Central memory CD4-positive, alpha-beta T cell (primary cell): ENCODE measurements at places on chromosomes 6 and 20.

DNA sequence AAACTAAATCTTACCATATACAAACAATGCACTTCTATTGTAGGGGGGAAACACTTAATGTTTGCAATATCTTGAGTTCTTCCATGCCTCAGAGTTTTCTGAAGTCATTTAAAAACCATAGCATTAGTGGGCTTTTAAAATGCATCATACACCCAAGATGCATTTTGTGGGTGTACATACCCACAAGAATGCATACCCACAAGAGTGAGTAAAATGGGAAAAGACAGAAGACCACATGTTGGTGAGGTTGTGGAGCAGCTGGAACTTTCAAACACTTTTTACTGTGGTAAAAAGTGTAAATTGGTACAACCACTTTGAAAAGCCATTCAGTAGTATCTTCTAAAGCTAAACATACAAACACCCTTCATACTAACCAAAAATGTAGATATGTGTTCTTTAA lies 57.5 kb downstream of the CYB5R4 start:
- DNase-seq, result no peak

DNA sequence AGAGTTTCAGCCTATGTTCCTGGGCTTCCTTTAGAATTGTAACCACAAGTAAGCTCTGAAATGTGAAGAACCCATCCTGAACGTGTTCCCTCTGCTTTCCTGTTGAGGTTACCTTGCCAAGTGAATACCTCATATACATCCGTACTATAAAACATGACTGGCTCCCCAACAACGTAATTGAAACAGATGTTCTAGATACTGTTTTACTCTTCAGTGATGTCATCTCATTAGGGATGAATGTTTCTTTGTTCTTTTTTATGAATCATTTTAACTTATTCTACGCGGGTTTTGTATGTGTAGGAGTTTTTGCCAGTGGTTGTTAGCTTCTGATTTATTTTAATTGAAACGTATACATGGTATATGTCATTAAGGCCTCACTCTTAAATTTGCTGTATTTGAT lies 166.8 kb downstream of the SAMD5 start:
- DNase-seq, result no peak

- DNase-seq, result no peak
Measured at GRCh38 chr20:2955257-2955970, 82.1 kb downstream of the PTPRA start.

- DNase-seq, result no peak
Measured at GRCh38 chr6:29764422-29765196, 41.4 kb downstream of the HLA-F start.

- no peak for DNase-seq
Measured at GRCh38 chr20:20196610-20197009, 144.3 kb downstream of the CFAP61 start.

- DNase-seq, result no peak
Measured at GRCh38 chr20:20085812-20086211, 33.5 kb downstream of the CFAP61 start.

DNA sequence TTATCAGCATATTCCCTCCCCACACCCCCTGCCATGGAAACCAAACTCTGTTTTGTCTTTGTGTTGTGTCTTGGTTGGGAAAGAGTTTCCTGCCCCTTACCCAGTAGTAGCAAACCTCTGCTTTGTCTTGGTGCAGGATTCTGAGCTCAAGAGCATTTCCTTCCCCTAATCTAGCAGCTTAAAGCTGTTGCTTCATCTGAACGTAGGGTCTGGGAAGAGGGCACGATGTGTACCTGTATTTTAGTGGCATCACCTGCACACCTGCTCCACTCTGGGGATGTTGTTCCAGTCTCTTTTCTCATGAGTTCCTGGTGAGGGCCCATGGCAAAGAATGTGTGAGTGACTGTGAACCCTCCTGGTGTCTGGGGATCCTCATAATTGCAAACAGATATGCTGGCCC lies 164.7 kb downstream of the SCP2D1 start:
- no peak for DNase-seq

GRCh38 chr6:163354761-163355425 lies 59.6 kb upstream of the QKI start:
- DNase-seq, result no peak

- DNase-seq, result no peak
Measured at GRCh38 chr6:37936906-37937305, 117.4 kb downstream of the ZFAND3 start.

DNA sequence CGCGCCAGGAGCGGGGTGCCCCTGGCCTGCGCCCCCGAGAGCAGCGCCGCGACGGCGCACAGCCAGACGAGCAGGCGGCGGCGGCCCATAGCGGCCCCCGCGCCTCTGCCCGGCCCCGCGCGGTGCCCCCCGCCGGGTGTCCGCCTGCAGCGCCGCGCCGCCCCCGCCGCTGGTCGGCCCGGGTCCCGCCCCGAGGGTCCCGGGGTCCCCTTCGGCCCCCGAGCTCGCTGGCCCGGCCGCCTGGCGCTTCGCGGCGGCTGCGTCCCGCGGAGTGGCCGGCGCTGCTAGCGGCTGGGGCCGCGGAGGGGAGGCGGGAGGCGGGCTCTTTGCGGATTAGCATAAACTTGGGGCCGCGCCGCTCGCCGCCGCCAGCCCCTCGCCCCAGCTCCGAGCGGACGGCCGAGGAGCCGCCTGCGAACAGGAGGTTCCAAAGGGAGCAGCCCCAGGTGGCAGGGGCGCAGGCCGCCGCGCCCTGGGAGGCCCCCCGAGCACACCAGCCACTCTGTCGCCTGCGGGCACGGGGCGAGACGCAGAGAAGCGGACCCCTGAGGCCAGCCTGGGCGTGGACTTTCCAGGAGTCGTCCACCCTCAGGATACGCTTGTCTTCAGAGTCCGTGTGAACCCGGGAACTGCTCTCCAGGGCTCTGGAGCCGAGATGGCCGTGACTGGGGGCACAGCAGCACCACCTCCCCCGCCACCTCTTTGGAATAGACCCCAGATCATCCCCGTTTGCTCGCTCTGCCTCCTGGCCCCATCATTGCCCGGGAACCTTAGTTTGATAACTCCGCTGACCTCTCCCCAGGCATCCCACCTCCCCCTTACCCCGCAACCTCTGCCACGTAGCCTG lies at the start of gene EMILIN3:
Gene EMILIN3, minus strand, starts transcription at position 273 of the 847 bp plus-strand sequence. Its CDS starts 184 bp downstream, at position 89.
- DNase-seq, result no peak
